ENCODE measurements at places on chromosomes 7 and 10.

- DNase-seq = no peak
Measured at GRCh38 chr7:93601363-93601762, 26.8 kb upstream of the CALCR start.

GRCh38 chr10:16993186-16993585 lies 136.4 kb downstream of the CUBN start:
- no peak for DNase-seq

DNA sequence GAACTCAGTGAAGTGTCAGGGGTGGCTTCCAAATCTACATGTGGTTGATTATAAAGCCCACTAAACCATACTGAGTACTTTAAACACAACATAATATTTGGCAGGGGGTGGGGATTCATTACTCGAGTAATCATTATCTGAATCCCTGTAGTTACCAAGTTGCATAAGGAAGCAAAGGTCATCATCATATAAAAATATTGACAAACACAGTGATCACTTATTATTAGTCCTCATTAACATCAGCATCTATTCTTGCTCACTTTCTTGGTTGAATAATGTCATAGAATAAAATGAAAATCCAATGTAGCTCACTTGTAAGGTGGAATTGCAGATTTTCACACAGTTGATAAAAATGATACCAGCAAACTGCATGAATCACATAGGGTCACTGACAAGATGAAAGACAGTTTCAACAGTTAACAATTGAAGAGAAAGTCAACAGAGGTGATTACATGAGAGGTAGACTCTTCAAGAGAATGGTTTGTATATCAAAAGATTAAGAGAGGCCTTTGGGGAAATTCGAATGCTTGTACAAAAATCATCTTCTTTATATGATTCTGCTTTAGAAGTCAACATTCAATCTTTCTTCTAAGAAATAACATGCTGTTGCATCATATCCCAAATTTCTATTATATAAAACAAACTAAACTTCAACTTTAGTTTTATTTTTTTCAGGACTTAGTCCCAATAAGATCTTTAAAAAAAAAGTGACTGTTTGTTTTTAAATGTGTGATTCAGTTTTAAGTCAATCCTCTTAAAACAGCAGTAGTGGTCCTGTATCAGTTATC lies 185.5 kb upstream of the KLF14 start:
- no peak for DNase-seq

- DNase-seq = no peak
Measured at GRCh38 chr10:78017856-78018255, 11.5 kb downstream of the POLR3A start.

- no peak for DNase-seq
Measured at GRCh38 chr10:75018251-75018650, 93.2 kb upstream of the SAMD8 start.

- no peak for DNase-seq
Measured at GRCh38 chr7:81029511-81029910, 110.7 kb upstream of the SEMA3C start.

- DNase-seq = no peak
Measured at GRCh38 chr10:71981015-71981875, 17.1 kb downstream of the CHST3 start.

- no peak for DNase-seq
Measured at GRCh38 chr7:54392935-54393334, 149.2 kb upstream of the VSTM2A start.

DNA sequence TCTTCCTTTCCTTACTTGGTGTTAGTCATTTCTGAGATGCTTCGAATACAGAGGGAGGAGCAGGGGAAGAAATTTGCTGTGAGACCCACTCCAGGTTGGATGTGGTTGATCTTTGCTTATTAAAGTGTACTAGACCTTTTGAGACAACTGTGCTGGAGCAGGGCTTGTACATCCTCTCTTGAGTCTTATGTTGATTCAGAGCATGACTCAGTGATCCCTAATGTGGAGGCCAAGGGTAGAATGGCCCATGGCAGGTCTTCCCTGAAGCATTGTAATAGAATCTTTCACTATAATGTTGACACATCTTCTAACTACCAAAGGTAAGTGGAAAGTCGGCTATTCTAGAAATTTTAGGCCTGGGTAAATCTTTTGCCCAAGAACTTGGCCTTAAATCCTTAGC lies 17.0 kb upstream of the SFR1 start:
- no peak for DNase-seq

DNA sequence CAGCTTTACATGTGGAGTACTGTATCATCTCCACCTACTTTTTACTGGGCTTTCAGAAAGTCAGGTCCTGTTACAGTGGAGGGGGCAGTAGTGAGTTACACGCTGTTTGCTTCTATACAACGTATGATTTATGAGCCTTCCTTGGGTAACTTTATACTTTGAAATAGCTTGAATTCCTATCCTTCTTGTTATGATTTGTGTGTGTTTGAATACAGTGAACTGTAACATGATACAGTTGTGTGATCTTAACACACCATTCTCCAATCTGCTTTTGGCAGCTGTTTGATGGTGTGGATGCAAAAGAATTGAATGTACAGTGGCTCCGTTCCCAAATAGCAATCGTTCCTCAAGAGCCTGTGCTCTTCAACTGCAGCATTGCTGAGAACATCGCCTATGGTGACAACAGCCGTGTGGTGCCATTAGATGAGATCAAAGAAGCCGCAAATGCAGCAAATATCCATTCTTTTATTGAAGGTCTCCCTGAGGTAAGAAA lies 41.7 kb downstream of the SP8 start:
- no peak for DNase-seq

DNA sequence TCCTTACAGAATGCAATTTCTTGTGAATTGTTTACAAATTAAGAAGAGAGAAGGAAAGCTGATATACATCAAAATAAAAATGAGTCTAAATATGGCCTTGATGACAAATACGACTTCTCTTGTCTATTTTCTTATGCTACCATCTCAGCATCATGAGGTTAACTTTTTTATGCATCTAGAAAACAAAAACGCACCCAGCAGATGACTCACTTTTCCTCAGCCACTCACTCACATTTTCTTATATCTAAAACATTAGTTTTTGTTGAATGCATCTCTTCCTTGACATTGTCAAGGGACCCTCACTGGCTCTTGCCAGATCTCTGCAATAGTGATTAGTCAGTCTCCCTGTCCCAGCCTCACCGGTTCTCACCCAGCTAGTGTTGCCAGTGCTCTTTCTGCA lies 256.4 kb upstream of the SLC26A5 start:
- DNase-seq = no peak

DNA sequence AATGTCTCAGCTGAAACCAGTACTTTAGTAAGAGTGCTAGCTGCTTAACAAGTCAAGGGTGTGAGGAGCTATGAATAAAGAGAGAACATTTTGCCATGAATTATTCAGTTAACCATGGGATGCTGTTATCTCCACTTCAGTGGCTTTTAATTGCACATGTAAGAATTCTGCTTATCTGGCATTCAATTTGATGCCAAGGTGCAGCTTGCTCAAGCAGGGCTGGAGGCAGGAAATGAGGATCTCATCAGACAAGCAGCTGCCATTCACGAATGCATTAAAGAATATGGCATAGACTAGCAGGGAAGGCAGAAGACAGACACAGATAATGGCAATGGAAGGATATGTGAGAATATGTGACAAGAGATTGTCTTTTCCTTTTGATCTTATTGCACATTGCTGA lies 697.8 kb downstream of the NRG3 start:
- no peak for DNase-seq

GRCh38 chr7:96346293-96346953 lies 24.5 kb upstream of the SLC25A13 start:
- no peak for DNase-seq

- DNase-seq = no peak
Measured at GRCh38 chr10:114687459-114687858, 29.4 kb upstream of the ABLIM1 start.

DNA sequence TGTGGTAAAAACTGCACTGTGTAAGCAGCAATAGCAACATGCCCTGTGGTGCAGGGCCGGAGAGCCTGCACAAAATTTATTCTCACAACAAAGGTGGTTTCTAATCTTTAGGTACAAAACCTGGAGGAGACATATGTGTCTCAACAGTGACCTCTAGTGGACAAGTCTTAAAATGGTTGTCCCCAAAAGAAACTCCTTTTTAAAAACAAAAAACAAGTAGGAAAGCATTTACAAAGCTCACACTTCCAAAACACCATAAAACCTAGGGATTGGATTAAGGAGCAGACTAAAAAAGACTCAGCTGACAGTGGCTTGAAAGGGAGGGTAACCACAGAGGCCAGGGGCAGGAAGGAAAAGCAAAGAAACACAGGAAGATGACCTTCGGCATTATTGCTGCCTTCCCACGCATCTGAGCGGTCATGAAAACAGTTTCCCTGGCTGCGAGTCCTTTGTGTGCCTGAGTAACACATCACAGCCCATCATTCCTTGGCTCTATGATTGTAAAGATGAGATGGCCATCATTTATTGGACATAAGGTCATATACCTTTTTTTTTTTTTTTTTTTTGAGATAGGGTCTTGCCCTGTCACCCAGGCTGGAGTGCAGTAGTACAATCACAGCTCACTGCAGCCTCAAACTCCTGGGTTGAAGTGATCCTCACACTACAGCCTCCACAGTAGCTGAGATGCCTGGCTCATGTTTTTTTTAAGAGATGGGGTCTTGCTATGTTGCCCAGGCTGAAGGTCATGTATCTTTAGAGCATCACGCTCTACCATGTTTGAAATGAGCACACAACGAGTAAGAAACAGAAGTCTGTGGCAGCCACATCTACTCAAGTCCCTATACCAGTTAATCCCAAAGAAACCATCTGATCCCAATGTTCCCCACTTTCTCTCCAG lies 39.5 kb downstream of the RSU1 start:
- DNase-seq = no peak

DNA sequence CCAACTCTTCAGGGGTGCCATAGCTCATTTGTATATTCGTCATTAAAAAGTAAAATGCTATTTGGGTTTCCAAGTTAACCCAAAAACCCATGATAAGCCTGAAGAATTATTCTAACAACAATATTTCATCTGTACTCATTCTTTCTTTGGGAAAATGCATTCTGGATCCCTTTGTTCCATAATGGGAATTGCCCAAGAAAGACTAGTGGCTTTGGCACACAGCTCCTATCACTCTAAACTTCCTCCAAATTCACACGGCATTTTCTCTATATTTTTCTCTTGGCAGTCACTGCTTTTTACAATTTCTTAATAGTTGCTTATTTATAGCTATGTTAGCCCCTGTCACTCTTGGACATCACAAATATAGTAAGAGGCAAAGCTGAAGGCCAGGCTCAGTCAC lies 29.1 kb downstream of the CHCHD3 start:
- DNase-seq = no peak

GRCh38 chr10:132444877-132445351 lies 47.9 kb downstream of the PWWP2B start:
- no peak for DNase-seq

- no peak for DNase-seq
Measured at GRCh38 chr7:22192801-22193200, 164.2 kb downstream of the RAPGEF5 start.

GRCh38 chr7:75988568-75989499 lies 5.6 kb downstream of the TMEM120A start:
- no peak for DNase-seq

DNA sequence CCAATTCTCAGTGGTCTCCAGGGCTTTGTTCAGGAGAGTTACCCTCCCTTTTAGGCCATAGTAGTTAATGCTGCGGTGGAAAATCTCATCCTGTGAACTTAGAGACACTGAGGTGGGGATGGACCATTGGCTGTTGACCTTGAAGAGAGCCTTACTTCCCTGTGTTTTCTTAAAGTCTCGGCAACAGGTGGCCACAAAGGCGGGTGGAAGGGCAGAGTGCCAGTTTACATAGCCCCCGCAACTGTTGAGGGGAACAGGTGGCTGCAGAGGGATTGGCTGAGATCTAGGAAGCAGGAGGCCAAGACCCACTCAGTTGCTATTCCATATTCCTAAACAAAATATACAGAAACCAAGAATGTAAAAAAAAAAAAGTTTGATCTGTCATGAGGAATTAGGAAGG lies 160.6 kb downstream of the ST7 start:
- DNase-seq = no peak

- no peak for DNase-seq
Measured at GRCh38 chr10:44925224-44925623, 14.1 kb downstream of the TMEM72 start.

GRCh38 chr10:110500515-110500905 lies 2.8 kb downstream of the DUSP5 start:
- no peak for DNase-seq

- no peak for DNase-seq
Measured at GRCh38 chr7:49091519-49091918, 167.2 kb downstream of the CDC14C start.

DNA sequence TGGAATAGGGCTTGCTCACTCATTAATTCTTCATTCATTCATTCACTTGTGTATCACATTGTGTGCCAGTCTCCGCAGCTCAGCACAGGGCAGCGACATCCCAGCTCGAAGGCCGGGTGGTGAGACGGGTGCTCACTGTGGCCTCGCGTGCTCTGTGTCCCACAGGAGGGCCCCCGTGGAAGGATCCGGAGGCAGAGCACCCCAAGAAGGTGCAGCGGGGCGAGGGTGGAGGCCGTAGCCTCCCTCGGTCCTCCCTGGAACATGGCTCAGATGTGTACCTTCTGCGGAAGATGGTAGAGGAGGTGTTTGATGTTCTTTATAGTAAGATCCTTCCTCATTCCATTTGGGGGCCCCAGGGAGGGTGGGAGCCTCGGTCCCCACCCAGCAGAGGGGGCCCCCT lies 61.6 kb downstream of the GTF2IRD1 start:
- DNase-seq = no peak

GRCh38 chr7:78620920-78621319 lies 822.3 kb downstream of the PHTF2 start:
- no peak for DNase-seq

DNA sequence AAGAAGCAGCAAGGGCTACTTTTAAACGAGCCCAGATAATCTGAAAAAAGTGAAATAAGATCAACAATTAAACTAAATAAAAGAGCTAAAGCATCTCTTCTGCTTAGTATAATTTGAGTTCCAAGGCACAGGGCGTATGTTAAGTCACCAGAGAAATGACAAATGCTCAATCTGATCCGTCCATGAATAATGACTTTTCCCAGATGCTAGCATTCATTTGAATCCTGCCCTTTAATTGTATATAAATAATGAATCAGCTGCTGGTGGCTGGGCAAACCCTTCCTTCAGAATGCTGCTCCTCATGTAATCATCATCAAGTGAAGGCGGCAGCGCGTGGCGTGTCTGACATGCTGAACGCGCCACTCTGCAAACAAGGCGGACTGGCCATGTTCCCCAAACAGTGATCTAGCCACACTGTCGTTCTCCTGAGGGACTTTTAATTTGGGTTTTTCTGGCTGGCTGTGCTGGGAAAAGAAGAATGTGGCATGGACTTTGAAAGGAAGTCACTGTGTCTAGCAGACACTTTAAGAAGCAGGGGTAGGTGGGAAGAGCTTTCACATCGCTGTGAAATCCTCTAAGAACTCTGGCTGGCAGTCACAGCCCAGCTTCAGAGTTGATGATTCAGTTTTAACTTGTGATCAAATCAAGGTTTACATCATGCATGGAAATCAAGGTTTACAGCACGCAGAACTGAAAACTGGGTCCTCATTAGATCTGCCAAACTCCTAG lies 70.7 kb downstream of the BEND7 start:
- DNase-seq = no peak

- DNase-seq = no peak
Measured at GRCh38 chr7:152702-153391, 39.5 kb upstream of the FAM20C start.

GRCh38 chr7:28180364-28181147 lies at the start of gene JAZF1:
TSS of gene JAZF1 (minus strand) at chr7:28180795.
- no peak for DNase-seq

GRCh38 chr7:105691680-105692564 lies 110.6 kb upstream of the EFCAB10 start:
- no peak for DNase-seq

Data from AG04449 (cell line).